ENCODE measurements at places on chromosomes 7 and 10. TPM values are rescaled to one million over a fixed set of nuclear protein-coding genes. Genes with fewer than 3 reads are reported as not detected.
A peak's percentile ranks its signal among the peaks of the same experiment; 100 is the strongest.

SLC18A2 gene
- 0.60 TPM for total RNA-seq

STRIP2 gene
- 2.2 TPM for total RNA-seq

AUTS2 gene
- 40.4 TPM for total RNA-seq

OR2A12 gene
- not detected for total RNA-seq

NEUROD6 gene
- not detected for total RNA-seq

TDRD1 gene
- 0.77 TPM for total RNA-seq

HMX3 gene
- not detected for total RNA-seq

CSTF2T gene
- total RNA-seq, result 31.3 TPM

ZFAND2A gene
- total RNA-seq, result 23.7 TPM

GNG11 gene
- 32.2 TPM for total RNA-seq

ERCC6 gene
- 32.1 TPM for total RNA-seq

DNA sequence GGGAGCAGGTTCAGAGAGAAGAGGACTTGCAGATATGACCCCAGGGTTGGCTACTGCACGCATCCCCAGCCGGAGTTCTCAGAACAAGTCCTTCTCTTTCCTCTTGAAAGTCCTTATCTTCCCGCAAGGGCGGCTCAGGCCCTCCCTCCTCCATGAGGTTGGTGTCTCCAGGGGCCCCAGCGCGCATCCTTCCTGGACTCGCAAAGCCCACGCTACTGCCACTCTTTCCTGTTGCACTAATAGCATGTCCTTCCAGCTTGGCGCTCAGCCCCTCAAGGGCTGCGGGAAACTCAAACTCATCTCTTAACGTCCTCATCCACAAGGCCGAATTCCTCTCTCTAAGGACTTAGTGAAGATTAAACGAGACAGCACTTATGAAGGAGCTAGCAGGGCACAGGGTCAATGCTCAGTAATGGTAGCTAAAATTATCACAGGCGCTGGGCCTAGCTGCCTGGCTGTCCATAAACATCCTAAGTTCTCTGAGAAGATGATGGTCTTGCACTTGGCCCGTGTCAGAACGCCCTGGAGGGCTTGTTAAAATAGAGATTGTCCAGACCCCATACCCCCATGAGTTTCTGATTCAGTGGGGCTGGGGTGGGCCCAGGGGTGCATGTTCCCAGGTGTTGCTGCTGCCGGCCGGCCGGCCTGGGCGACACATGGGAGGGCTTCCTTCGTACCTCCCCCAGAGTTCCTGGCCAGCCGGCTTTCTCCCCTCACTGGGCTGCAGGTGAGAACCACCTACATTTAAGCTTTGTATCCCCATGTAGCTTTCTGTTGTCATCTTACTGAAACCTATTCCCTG is 261.4 kb downstream of the COBL start:
- DNase-seq, result no peak
- no peak overlapping the region for H3K27ac ChIP-seq

DNA sequence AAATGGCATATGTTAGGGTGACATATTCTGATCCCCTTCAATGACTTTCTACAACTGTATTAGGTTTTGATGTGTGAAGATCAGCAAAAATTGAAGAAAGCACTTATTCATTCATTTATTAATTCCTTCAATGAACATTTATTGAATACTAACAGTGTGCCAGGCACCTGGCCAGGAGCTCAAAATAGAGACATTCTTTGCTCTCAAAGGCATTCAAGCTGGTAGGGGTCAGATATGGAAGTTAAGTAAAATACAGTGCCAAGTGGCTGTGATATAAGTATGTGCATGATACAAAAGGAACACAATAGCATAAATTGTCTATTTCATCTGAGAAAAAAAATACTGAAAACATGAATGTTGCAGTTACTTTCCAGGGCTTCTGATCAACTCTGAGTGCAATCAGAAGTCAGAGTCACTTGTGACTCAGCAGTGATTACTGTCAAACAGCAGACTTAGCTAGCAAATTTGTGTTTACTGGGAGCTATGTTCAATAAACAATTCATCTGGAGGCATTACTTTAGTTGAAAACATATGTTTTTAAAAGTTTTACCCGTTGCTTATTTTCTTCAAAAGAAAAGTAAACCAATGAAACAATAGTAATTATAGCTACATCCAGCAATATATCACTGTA is 60.4 kb upstream of the CACNB2 start:
- H3K27ac ChIP-seq, result no peak overlapping the region
- no peaks in the 10 kb centered on the region for H3K4me1 ChIP-seq

GRCh38 chr7:98214811-98215321 is 3.6 kb downstream of the BHLHA15 start:
- H3K27ac ChIP-seq, result no peak overlapping the region
- peak; percentile 75 for DNase-seq
- H3K36me3 ChIP-seq, result peaks cover 20% of the 10 kb centered on the region
- peaks cover 27% of the 10 kb centered on the region for H3K4me1 ChIP-seq
- no peak overlapping the region for H3K4me3 ChIP-seq
- H3K27me3 ChIP-seq, result peaks cover 39% of the 10 kb centered on the region

DNA sequence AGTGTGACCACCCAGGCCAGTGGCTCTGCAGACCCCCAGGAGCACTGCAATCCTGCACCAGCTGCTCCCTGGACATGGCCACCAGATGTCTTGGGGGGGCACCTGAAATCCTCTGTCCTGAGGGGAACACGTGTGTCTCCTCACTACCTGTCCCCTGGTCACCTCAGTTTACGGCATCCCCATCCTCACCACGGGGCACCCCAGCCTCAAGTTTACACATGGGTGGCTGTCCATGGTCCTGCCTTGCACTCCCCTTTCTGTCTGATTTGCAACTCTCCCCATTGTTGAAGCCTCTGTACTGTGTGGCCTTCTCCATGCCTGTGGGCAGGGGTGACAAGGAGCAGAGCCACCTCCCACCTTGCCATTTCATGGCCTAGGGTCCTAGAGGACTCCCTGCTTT is 67.2 kb downstream of the RAMP3 start:
- H3K4me1 ChIP-seq, result no peaks in the 10 kb centered on the region
- DNase-seq, result no peak
- no peak overlapping the region for H3K27ac ChIP-seq
- no peak overlapping the region for H3K4me3 ChIP-seq
- peaks cover 4% of the 10 kb centered on the region for H3K27me3 ChIP-seq

GRCh38 chr10:117342641-117343040 is 32.6 kb downstream of the PDZD8 start:
- no peak overlapping the region for H3K4me3 ChIP-seq
- no peaks in the 10 kb centered on the region for H3K4me1 ChIP-seq
- H3K27me3 ChIP-seq, result no peaks in the 10 kb centered on the region
- no peak for DNase-seq

DNA sequence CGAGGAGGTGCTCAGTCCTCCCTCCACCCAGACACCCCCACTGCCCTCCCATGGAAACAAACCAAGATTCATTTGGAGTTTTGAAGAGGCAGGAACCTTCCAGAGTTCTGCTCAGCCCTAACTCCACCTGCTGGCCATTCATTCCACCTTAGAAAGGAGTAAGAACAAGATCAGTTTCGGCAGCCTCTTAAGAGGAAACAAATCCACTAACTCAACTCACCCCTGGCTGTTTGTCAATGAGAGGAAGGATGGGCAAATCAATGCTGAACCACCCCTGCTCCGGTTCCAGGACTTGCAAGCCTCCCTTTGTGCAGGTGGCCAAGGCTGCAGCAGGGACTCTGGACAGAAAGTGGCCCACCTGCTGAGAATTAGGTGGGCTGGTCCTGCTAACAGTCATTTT is 26.2 kb downstream of the CCDC3 start:
- DNase-seq, result no peak
- H3K4me3 ChIP-seq, result no peak overlapping the region
- H3K27ac ChIP-seq, result no peak overlapping the region
- no peaks in the 10 kb centered on the region for H3K36me3 ChIP-seq
- no peaks in the 10 kb centered on the region for H3K27me3 ChIP-seq
- H3K4me1 ChIP-seq, result no peaks in the 10 kb centered on the region

DNA sequence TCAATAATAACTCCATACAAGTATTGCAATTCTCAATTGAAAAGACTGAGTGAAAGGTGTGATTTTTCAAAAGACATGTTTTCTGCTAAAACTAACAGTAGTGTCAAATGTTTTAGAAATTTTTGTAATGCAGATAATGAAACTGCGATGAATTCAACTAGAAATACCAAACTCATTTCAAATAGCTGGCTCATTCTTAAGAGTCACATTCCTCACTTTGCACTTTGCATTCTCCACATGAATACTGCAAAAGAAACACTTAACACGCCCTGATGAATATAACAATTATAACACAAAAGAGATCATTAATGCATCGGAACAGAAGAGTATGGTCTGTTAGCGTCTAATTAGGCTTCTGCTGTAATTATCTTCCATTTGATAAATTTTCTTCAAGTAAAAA is 15.5 kb upstream of the TSPAN12 start:
- no peak for DNase-seq
- no peaks in the 10 kb centered on the region for H3K4me1 ChIP-seq
- no peak overlapping the region for H3K4me3 ChIP-seq
- no peaks in the 10 kb centered on the region for H3K36me3 ChIP-seq
- no peaks in the 10 kb centered on the region for H3K27me3 ChIP-seq

DNA sequence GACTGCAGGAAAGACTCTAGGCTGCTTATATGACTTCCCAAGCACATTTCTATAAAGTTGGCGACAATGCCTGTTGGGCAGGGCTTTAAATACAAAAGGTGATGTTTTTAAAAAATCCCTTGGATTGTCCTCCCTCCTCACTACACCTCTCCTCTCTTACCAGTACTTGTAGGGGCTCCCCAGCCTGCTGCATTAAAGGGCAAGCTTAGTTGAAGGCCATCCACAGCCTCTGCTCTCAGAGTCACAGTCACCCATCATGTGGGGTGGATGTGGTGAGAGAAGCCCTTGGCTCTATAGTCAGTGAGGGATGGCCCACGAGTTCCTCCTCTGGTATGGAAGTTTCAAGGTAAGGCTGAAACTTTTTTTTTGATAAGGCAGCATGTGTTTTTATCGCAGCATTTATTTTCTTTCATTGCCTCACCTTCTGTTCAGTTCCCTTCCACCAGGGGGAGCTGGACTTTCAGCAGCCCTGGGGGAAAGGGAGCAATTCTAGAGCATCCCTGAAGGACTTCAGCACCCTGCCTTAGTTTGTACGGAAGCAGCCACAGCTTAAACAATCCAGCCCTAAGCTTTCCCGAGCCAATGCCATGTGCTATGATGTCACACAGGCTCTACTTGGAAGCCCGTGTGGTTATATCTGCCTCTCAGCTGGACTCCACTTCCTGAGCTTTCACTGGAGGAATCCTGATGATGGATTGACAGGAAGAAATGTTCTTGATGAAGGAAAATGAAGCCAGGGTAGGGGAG is 131.9 kb downstream of the CALCR start:
- no peak overlapping the region for H3K27ac ChIP-seq
- H3K4me1 ChIP-seq, result no peaks in the 10 kb centered on the region
- no peaks in the 10 kb centered on the region for H3K27me3 ChIP-seq
- H3K4me3 ChIP-seq, result no peak overlapping the region

- no peak for DNase-seq
- H3K4me3 ChIP-seq, result no peak overlapping the region
- H3K36me3 ChIP-seq, result no peaks in the 10 kb centered on the region
- H3K27me3 ChIP-seq, result no peaks in the 10 kb centered on the region
- H3K4me1 ChIP-seq, result peaks cover 8% of the 10 kb centered on the region
- H3K27ac ChIP-seq, result no peak overlapping the region
Measured at GRCh38 chr10:91540733-91541132, 92.1 kb downstream of the PPP1R3C start.

DNA sequence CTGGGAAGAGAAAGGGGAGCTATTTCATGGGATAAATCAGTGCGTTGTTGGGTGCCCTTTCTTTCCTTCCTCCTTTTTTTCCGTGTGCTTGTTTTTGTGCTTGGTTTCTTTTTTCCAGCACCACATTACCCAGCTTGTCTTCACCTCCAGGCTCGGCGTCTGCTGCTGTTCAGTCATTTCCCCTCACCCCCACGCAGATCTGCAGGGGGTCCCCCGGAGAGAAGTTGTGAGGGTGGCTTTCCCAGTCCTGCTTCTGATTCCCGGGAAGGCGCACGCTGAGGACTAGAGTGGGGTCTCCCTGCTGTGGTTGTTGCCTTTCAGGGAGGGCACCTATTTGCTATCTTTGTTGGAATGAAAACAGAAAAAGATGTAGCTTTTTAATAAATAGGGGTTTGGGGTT is 1.6 kb downstream of the CAMK1D start:
- H3K27me3 ChIP-seq, result no peaks in the 10 kb centered on the region
- H3K4me3 ChIP-seq, result peak overlapping the region; percentile 89
- peak overlapping the region; percentile 83 for H3K27ac ChIP-seq
- no peak for DNase-seq
- H3K36me3 ChIP-seq, result no peaks in the 10 kb centered on the region
- peaks cover 73% of the 10 kb centered on the region for H3K4me1 ChIP-seq

DNA sequence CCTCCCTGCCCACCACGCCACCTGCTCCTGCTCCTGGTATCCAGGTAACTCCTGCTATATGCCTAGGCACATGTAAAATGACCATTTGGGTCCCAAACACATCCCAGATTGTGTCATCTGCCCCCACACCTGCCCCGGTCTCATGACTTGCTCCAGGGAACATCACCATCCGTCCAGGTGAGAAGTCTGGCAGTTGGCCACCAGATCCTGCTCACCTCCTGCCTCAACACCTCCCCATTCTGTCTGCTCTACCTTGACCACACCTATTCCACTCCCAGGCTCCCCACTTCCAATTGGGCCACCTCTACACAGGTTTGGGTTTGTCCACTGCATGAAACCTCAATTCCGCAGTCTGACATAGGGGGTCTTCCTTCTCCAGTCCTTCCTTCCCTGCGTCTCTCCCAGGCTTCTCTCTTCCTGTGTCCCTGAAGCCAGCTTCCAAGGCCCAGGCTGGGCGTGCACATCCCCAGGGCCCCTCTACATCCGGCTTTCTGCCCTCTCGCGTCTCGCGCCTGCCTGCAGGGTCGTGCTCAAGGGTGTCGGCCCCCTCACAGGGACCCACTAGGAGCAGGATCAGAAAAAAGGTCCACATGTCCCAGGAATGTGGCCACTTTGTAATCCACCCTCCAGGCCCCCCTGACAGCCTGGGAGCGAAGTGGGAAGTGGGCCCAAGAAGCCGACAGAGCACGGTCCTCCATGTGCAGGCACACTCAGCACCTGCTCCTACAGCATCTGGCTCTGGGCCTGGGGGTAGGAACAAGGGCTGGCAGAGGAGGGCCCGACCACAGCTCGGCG is 49.3 kb upstream of the DAGLB start:
- no peak overlapping the region for H3K4me3 ChIP-seq
- no peak overlapping the region for H3K27ac ChIP-seq
- H3K4me1 ChIP-seq, result peaks cover 16% of the 10 kb centered on the region
- H3K36me3 ChIP-seq, result no peaks in the 10 kb centered on the region
- no peaks in the 10 kb centered on the region for H3K27me3 ChIP-seq

- no peaks in the 10 kb centered on the region for H3K4me1 ChIP-seq
- H3K4me3 ChIP-seq, result no peak overlapping the region
- no peak for DNase-seq
- H3K36me3 ChIP-seq, result no peaks in the 10 kb centered on the region
- no peaks in the 10 kb centered on the region for H3K27me3 ChIP-seq
Measured at GRCh38 chr10:29535012-29535777, 99.6 kb downstream of the SVIL start.

GRCh38 chr7:64811767-64812166 is 17.5 kb downstream of the ZNF138 start:
- no peaks in the 10 kb centered on the region for H3K4me1 ChIP-seq
- H3K4me3 ChIP-seq, result no peak overlapping the region
- peaks cover 9% of the 10 kb centered on the region for H3K36me3 ChIP-seq

All from spleen (tissue), 13 donors.